ENCODE measurements at places on chromosomes 7 and 10.

DNA sequence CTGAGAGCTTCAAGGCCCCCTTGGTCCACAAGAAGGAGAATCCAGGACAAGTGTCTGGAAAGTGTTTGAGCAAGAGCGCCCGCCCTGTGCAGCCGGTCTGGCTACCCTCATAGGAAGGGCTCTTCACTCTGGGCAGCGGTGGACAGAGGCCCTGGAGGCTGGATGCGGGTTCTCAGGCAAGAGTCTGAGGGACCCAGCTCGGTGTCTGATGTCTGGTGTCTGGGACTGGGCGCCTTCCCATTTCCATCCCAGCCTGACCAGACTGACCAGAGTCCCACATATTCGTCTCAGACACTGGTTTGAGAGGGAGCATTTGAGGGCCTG is 59.8 kb downstream of the HK1 start:
- DNase-seq: no peak

DNA sequence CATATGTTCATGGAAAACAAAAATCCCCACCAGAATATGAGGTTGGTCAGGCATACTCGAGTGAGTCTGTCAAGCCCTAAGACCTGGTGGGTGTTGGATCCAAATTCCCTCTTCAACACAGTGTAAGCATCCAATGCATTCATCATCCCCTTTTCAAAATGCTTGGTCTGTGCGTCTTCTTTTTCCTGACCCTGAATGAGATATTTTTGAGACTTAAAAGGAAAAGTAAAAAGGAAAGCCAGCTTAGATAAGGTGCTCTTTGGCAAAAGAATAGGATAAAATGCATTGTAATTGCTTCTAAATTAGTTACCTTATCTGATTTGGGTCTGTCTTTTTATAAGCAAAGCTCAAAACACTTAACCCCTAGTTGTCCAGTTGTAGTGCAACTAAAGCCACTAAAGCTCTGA is 331.5 kb downstream of the PTEN start:
- DNase-seq: no peak

DNA sequence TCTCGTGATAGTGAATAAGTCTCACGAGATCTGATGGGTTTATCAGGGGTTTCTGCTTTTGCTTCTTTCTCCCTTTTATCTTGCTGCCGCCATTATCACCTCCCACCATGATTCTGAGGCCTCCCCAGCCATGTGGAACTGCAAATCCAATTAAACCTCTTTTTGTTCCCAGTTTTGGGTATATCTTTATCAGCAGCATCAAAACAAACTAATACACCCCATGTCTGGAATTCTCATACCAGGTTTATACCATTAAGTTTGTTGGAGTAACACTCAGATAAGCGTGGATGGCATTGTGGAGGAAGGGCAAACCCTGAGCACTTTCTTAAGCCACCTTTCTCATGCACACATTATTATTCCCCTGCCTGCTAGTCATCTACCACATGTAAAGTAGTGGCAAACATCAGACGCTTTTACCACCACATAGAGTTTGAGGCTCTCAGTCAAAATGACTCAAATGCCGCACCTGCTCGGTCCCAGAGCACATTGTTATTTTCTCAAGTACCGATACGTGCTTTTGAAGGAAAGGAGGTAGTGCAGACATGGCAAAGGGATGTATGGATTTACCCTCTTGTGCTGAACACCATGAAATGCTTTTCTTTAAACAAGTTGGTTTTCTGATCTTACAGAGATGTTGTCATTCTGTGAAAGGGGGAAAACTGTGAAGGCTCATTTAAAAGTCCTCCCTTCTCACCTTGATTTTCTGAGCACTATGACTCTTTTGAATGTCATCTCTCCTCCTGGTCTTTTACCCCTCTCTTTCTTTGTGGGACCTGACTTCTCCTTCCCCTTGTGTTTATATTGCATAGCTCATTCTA is 429.7 kb downstream of the EXOC4 start:
- no peak for DNase-seq

DNA sequence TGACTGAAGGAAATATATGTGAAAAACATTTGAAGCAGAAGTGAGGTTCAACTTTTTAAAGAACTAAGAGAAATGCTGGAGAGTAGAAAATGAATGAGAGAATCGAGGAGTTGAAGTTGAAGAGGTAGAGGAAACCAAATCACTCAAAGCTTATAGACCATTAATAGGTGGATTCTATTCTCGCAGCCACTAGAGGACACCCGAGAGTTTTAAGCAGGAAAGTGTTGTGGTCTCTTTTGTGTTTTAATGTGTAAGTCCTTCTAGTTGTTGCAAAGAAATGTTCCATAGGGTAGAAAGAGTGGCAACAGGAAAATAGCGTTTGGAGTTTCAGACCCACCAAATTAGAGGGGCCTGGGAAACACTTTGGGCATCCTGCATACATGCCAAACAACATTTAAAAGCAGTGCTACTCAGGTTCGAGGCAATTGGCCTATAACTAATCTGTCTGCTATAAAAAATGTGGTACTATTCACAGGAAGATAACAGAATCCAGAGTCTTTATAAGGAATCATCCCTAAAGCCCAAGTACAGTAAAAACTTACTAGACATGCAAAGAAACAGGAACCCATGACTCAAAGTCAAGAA is 75.3 kb upstream of the TAS2R16 start:
- no peak for DNase-seq

GRCh38 chr10:63115732-63116383 is 17.3 kb upstream of the NRBF2 start:
- peak; percentile 70 for DNase-seq
